Tracheal epithelial cell (primary cell): ENCODE measurements at places on chromosomes 3 and 15. TPM values are rescaled to one million over a fixed set of nuclear protein-coding genes. Genes with fewer than 3 reads are reported as not detected.

MCCC1 gene
- total RNA-seq, result 12.5 and 15.8 TPM in 2 replicates

CCDC13 gene
- under 0.01 and 0.64 TPM in 2 replicates for total RNA-seq

CACNA1D gene
- under 0.01 TPM in 1 of 2 replicates, not detected in the other for total RNA-seq

CCDC191 gene
- total RNA-seq, result 0.96 and 1.7 TPM in 2 replicates

INSYN1 gene
- not detected in 2 replicates for total RNA-seq

SI gene
- total RNA-seq, result not detected in 2 replicates

UROC1 gene
- total RNA-seq, result not detected in 2 replicates

C15orf39 gene
- total RNA-seq, result 2.6 and 5.1 TPM in 2 replicates

FSIP1 gene
- 9.4 and 14.5 TPM in 2 replicates for total RNA-seq

CCDC80 gene
- total RNA-seq, result 3.0 and 26.5 TPM in 2 replicates

VIPR1 gene
- 3.4 and 7.9 TPM in 2 replicates for total RNA-seq

C3orf85 gene
- total RNA-seq, result not detected in 2 replicates

ATP8B4 gene
- total RNA-seq, result 0.24 and 1.1 TPM in 2 replicates

BTD gene
- 14.7 and 16.4 TPM in 2 replicates for total RNA-seq

ALPK3 gene
- under 0.01 and 4.1 TPM in 2 replicates for total RNA-seq

LRTM1 gene
- not detected in 2 replicates for total RNA-seq

ATP11B gene
- 61.0 and 84.2 TPM in 2 replicates for total RNA-seq

NR1I2 gene
- total RNA-seq, result not detected in 2 replicates

NT5DC2 gene
- total RNA-seq, result 26.2 and 30.8 TPM in 2 replicates

MUC20 gene
- total RNA-seq, result 1.7 TPM in 2 replicates

GOLGA8Q gene
- 0.64 TPM in 1 of 2 replicates, not detected in the other for total RNA-seq

PCSK6 gene
- 1.7 and 4.5 TPM in 2 replicates for total RNA-seq

SERINC4 gene
- total RNA-seq, result not detected in 2 replicates

CCDC9B gene
- total RNA-seq, result 5.3 and 36.4 TPM in 2 replicates

HRG gene
- total RNA-seq, result not detected in 2 replicates

INAFM2 gene
- total RNA-seq, result 8.3 and 10.6 TPM in 2 replicates

TMEM207 gene
- total RNA-seq, result not detected in 2 replicates

KLF13 gene
- 57.1 and 59.8 TPM in 2 replicates for total RNA-seq

SLC15A2 gene
- 0.96 and 6.2 TPM in 2 replicates for total RNA-seq

MRPS11 gene
- 14.5 and 23.4 TPM in 2 replicates for total RNA-seq

GCSAM gene
- 0.48 and 0.85 TPM in 2 replicates for total RNA-seq

ATP13A4 gene
- 0.48 and 1.1 TPM in 2 replicates for total RNA-seq

SPESP1 gene
- 5.3 and 16.0 TPM in 2 replicates for total RNA-seq

SKIL gene
- 42.6 and 67.0 TPM in 2 replicates for total RNA-seq

SLC22A14 gene
- under 0.01 TPM in 1 of 2 replicates, not detected in the other for total RNA-seq

SLC25A20 gene
- 5.5 and 8.9 TPM in 2 replicates for total RNA-seq

CCDC54 gene
- total RNA-seq, result not detected in 2 replicates

CLDN18 gene
- total RNA-seq, result not detected in 2 replicates

CYP1A2 gene
- not detected in 2 replicates for total RNA-seq

TRANK1 gene
- total RNA-seq, result 0.85 and 4.6 TPM in 2 replicates

PPP2R3A gene
- 7.2 and 9.9 TPM in 2 replicates for total RNA-seq

VPS39 gene
- total RNA-seq, result 27.2 and 28.1 TPM in 2 replicates

BFSP2 gene
- not detected in 2 replicates for total RNA-seq

TTLL13 gene
- not detected in 2 replicates for total RNA-seq

CA12 gene
- 122 and 136 TPM in 2 replicates for total RNA-seq

P2RY1 gene
- 5.1 and 21.1 TPM in 2 replicates for total RNA-seq

ZNF501 gene
- 2.8 and 4.3 TPM in 2 replicates for total RNA-seq

LRRC15 gene
- not detected in 2 replicates for total RNA-seq

DUOXA1 gene
- total RNA-seq, result 30.3 and 32.3 TPM in 2 replicates

C3orf22 gene
- not detected in 2 replicates for total RNA-seq

GNAT1 gene
- 0.43 TPM in 1 of 2 replicates, not detected in the other for total RNA-seq

RTP1 gene
- not detected in 2 replicates for total RNA-seq

PIF1 gene
- total RNA-seq, result 0.21 and 0.72 TPM in 2 replicates

RAB6B gene
- total RNA-seq, result under 0.01 and 0.96 TPM in 2 replicates

GOLGA8G gene
- total RNA-seq, result under 0.01 TPM in 1 of 2 replicates, not detected in the other

RASL12 gene
- not detected in 2 replicates for total RNA-seq

SOX14 gene
- not detected in 2 replicates for total RNA-seq

CORO2B gene
- total RNA-seq, result 1.7 TPM in 1 of 2 replicates, not detected in the other

SPCS1 gene
- 39.8 and 47.5 TPM in 2 replicates for total RNA-seq
